ENCODE measurements at places on chromosomes 16 and 17.
A peak's percentile ranks its signal among the peaks of the same experiment; 100 is the strongest.

- DNase-seq = no peak
Observed at GRCh38 chr17:32102172-32102571, 40.1 kb upstream of the RHOT1 start.

GRCh38 chr16:785563-786535 lies 2.3 kb downstream of the RPUSD1 start:
- DNase-seq = peak; percentile 78

DNA sequence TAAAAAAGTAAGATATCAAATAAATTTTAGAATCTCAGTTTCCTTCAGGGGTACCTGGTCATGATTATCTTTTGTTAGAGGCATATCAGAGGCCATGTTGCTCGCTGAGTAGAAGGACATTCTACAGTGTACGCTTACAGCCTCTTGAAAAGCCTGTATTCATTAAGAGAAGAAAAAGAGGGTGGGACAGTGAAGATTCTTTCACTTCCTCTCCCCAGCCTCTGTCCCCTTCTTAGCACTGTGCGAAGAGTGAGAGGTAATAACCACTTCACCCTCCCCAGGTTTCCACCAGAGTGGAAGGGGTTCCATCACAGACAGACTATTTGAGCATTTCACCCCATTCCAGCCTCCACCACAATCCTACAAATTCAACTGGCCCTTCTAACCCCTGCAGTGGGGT lies 4.8 kb upstream of the LPO start:
- DNase-seq = no peak

DNA sequence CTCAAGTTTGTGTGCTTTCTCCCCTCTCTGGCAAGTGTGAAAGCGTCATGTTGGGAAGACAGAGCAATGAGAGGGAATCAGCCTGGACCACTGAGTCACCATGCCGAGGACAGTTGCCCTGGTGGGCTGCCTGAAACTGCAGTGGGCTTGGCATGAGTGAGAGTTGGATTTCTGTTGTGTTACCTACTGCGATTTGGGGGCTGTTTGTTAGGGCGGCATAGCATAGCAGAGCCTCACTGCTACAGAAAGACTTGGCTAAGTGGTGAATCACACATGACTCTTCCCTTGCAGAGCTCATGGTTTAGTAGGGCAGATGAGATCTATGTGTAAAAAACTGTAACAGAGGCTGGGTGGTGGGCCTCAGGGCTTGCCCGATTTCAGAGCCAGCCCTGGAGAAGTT lies 324.6 kb downstream of the C16orf95 start:
- no peak for DNase-seq

GRCh38 chr17:35019386-35020179 lies 39.3 kb downstream of the LIG3 start:
- no peak for DNase-seq

DNA sequence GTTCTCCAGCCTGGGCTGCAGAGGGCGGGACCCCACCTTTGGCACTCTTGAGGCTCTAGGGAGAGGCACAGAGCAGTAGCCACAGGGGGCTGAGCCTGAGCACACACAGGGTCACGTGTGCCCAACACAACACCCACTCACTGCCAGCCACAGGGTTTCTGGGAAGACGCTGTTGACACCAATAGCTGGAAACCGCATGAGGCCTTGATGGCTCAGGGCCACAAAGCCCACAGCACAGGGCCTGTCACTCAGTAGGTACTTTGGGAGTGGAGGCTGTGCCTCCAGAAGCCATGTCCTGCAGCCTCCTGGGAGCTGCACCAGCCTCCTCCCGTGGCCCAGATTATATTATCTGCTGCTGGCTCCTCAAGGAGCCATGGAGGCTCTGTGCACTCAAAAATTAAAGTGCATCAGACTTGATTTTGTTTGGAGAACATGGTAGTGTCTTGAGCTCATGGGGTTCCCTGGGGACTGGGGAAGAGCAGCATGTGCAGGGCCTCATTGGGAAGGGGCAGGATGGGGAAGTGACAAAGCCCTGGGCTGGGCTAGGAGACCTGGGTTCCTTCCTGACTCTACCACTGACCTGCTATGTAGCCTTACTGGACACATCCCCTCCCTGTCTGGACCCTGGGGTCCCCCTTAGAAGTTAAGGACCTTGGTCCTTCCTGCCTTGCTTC lies 12.5 kb upstream of the SREBF1 start:
- DNase-seq = peak; percentile 90

- no peak for DNase-seq
Observed at GRCh38 chr17:57260325-57261083, 4.2 kb downstream of the MSI2 start.

- DNase-seq = no peak
Observed at GRCh38 chr17:58318627-58319172, 9.9 kb downstream of the TSPOAP1 start.

- no peak for DNase-seq
Observed at GRCh38 chr16:55392701-55393100, 68.7 kb downstream of the IRX6 start.

DNA sequence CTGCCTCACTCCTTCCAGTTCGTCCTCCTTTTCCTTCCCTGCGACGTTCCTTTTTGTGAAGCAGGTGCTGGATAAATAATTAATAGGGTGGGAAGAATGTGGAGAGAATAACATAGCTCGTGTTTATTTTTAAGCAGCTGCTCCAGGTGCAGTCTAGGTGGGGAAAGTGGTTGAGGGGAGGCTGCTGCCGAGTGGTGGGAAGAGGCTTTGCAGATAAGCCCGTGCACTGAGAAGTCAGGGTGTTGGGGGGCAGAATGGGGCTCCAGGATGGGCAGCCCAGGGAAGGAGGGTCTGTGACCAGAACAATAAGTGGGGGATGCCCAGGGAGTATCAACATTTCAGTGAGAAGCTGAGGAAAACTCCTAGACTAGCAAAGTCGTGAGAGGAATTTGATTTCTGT lies 300.5 kb downstream of the CPPED1 start:
- DNase-seq = no peak

DNA sequence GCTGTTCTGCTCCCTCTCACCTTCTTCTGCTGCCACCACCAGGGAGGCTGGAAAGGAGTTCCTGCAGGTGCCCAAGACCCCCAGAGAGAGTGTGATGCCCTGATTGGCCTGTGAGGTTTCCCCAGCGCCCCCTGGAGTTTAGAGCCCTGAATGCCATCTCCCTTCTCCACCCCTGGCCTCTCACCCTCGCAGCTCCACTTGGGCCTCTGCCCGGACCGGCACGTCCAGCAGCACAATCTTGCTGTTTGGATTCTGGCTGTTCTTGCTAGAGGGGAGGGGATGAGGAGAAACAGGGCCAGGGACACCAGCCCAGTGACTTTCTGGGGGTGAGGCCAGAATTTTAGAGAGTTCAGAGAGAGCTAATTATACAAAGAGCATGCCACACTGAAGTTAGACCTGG lies 12.5 kb upstream of the FAM171A2 start:
- DNase-seq = no peak

DNA sequence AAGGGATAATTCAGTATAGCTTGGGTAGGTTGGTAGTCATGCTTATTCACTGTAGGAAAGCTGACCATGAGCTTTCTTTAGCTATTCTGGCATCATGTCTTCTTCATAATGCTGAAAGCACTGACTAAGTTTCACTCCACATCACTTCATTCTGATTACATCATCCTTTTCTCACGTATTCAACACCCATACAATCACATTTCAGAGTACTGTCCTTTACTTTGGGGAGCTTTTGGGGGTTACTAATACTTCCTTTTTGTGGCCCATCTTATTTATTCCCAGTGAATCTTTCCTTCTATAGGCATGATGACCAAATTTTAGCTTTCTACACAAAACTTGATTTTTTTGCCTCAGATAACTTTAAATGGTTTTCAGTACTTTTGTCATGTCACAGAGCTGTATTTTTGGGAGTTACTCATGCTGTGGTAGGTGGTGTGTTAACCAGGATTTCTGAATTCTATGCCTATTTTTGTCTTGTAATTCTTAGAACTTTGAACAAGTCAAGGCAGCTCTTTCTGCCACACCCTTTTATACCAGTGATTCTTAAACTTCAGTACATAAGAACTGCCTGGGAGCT lies 23.5 kb downstream of the TADA2A start:
- no peak for DNase-seq

GRCh38 chr16:14041164-14041563 lies 30.0 kb upstream of the MRTFB start:
- no peak for DNase-seq

DNA sequence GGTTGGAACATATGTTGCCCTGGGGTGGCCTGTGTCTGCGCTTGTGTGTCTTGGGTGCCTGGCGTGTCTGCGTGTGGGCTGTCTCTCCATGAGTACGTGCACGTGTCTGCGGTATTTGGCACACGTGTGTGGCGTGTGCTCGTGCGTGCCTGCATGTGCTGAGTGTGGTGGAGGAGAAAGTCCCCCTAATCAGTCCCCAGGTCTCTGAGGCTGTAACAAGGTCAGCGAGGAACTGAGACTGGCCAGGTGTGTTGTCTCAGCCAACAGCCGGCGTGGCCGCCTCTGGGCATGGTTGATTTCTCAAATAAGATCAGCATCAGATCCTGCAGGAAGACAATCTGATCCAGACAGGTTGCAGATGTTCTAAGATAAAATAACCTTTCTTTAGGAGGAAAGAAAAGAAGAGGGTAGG lies 3.5 kb upstream of the CPNE7 start:
- DNase-seq = no peak

- DNase-seq = no peak
Observed at GRCh38 chr17:72199256-72199655, 78.4 kb downstream of the SOX9 start.

- peak; percentile 88 for DNase-seq
Observed at GRCh38 chr17:56977673-56978395, at the start of gene SCPEP1. Gene SCPEP1, plus strand, starts transcription at chr17:56978131. Its CDS starts 29 bp downstream, at chr17:56978160.

DNA sequence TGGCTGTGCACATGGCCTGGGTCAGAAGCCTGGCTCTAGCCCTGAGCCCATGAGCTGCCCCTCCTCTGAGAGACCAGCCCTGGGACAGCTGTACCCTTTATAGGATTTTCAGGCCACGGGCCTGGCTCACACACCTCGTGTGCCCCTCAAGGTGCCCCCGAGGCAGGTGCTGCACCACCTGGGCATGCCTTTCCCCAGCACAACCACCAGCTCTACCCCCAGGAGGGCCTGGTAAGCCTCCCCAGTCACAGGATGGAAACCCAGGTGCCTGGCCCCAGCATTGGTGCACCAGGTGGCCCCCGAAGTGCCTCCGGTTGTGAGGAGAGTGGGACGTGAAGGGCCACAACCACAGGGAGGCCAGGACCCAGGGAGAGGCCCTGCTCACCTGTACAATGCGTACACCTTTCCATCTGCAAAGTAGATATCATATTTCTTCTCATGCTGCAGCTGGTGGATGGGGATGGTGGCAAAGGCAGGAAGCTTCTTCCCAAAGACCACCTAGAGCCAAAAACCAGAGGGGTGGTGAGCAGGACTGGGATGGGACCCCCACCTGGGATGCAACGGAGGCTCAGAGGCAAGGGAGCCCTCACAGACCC lies 6.3 kb downstream of the ZNF598 start:
- DNase-seq = no peak

- no peak for DNase-seq
Observed at GRCh38 chr17:55783684-55784245, 32.9 kb downstream of the PCTP start.

GRCh38 chr16:67801883-67802282 lies 4.5 kb downstream of the RANBP10 start:
- DNase-seq = peak; percentile 55

GRCh38 chr17:59668816-59669215 lies 38.4 kb downstream of the PTRH2 start:
- no peak for DNase-seq

DNA sequence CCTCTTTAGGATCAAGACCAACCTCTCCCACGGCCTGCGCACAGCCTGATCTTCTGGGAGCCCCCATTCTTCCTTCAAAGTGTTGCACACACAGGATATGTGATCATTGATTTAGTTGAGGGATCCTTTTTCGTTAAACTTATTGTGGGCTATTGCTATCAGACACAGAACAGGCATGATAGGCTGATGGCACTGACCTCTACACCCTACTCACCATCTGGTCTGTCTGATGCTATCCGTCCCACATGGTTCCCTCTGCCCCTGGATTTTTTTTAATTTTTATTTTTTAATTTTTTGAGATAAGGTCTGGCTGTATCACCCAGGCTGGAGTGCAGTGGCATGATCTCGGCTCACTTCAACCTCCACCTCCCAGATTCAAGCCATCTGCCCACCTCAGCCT lies 19.2 kb upstream of the LITAF start:
- DNase-seq = no peak

- no peak for DNase-seq
Observed at GRCh38 chr17:57739402-57740234, 5.5 kb downstream of the CCDC182 start.

GRCh38 chr17:61233991-61234750 lies 165.5 kb upstream of the TBX2 start:
- DNase-seq = no peak

- no peak for DNase-seq
Observed at GRCh38 chr17:48734333-48735061, 5.9 kb upstream of the HOXB13 start.

DNA sequence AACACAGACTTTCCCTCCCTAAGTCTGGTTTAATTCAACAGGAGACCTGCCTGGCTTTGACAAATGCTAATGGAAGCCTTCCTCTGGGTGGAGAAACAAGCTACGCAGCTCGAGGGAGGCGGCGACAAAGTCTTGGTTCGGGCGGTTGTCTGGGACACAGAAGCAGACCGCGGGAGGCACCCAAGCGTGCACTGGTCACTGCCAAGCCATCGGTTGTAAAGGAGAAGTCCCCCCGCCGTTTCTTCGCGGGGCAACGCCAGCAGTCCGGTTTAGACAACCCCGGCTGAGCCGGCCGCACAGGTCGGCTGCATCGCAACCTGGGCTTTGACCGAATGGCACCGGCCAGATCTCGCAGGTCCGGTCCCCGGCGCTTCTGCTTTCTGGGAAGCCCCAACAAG lies 586 bp downstream of the GLYR1 start:
- peak; percentile 21 for DNase-seq

DNA sequence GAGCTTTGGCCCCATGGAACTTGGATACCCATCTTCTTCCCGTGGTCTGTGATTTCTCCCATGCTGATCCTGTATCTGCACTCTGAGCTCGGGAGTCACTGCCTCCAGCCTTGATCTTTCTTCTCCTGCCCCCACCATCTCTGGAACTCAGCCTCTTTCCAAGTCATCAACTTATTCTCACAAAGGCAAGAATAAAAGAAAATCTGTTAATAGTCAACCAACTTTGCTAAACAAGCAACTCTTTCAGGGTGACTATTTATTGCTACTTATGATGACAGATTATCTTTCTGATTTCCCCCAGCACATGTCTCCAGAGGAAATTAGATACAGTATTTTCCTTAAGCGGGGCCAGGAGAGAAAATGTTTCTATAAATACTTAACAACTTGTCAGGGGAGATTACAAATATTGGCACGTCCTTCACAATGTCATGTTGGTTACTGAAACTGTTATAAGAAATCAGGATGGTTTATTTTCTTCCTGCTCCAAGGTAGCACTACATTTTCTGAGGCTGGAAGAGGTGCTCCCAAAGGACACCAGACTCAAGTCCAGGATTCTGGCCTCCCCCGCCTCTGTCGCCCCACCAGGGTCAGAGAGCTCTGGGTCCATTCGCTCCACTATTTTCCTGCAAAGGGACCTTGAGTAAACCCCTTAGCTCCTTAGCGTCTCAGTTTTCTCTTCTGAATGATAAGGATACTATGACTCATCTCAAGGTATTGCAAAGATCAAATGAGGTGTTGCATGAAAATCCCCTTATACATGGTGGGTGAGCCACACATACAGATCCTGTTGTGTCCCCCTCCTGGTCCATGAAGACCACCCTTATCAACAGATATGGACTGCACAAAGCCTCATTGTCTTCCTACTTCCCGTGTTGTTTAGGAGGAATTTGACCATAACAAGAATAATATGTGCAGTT lies 205.2 kb upstream of the WSCD1 start:
- no peak for DNase-seq
